ENCODE measurements at places on chromosomes 3 and 15. TPM values are rescaled to one million over a fixed set of nuclear protein-coding genes. Genes with fewer than 3 reads are reported as not detected.

The TLR9 gene
- total RNA-seq: not detected

The SLC26A6 gene
- total RNA-seq: 19.0 TPM

The AHSG gene
- under 0.01 TPM for total RNA-seq

The MKRN2OS gene
- not detected for total RNA-seq

The GABRG3 gene
- 0.42 TPM for total RNA-seq

The KLHL40 gene
- not detected for total RNA-seq

The ARNT2 gene
- total RNA-seq: 1.8 TPM

Data from smooth muscle cell of the umbilical artery (primary cell).